Stimulated activated CD4-positive, alpha-beta T cell treated with anti-CD3 and anti-CD28 coated beads, TNF-alpha, amount 100 ng/mL, for 1 hour (primary cell): ENCODE measurements at places on chromosomes 1 and 21.

- no peak for DNase-seq
These were observed 39.1 kb downstream of the CLIC6 start for GRCh38 chr21:34707876-34708325.

- DNase-seq: no peak
These were observed 1.4 kb downstream of the SH3BGRL3 start for GRCh38 chr1:26281091-26281958.

GRCh38 chr1:211975152-211975941 is 60.0 kb downstream of the INTS7 start:
- DNase-seq: no peak

DNA sequence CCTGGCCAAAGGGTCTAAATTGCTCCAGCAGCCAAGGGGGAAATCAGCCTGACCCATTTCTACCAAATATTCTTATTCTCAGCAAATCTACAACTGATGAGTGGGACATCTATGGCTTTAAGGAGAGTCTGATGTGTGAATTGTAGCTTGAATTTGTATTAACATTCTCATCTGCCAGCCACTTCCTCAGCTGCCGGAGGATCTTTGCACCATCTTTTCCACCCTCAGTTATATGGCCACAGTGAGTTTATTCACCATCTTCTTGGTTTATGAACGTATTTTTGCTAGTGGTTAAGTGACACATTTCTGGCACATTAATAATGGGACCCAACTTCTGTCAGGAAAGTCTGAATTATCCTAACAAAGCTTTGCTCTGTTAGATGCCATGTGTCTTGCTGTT is 69.6 kb downstream of the COLGALT2 start:
- no peak for DNase-seq

DNA sequence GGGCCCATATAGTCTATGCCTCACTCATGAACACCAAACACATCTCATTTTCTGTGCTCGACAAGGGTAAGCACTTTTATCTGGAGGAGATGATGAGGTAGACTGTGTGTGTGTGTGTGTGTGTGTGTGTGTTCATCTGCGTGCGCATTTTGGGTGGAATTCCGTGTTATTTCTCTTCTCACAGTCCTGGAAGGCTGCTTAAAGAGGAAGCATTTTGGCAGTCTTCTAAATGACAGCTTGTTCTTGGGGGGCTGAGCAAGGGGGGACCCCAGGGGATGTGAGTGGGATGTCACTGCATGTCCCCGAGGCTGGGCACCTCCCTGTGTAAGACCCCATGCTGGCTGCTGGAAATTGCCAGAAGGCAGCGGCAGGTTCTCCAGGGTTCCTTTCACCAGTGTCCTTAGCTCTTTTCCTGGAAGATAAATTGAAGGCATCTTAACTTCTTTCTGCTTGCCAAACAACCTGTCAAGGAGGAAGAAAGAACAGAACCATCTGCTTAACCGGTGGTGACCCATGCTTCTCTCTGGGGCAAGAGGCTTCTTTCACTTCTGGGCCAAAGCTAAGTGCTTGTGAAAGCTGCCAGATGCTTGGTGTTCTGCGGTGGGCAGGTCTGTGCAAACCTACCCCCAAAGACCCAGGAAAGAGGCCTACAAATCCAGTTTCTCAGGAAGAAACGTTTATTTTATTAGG is 9.9 kb upstream of the RD3 start:
- no peak for DNase-seq

DNA sequence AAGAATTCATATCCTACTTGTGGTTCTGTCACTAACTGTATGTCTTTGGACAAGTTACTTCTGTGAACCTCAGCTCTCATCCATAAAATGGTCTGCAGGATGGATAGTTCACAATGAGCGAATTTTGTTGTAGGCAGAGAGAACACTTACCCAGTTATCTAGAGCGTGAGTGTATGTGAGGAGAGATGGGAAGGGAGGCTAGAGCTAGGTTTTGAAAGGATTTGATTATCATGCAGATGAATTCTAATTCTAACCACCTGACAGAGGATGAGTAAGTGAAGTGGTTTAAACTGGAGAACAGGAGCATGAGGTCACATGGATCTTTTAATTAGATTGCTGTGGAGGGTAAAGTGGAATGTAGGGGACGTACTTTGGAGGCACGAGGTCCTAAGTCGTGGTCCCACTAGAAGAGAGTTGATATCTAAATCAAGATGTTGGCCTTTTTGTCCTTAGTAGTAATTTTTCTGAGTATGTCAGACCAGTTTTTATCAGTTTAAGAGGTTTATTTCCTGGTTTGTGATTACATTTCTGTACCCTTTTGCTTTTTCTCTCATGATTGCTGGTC is 5.0 kb downstream of the SUCO start:
- DNase-seq: no peak

DNA sequence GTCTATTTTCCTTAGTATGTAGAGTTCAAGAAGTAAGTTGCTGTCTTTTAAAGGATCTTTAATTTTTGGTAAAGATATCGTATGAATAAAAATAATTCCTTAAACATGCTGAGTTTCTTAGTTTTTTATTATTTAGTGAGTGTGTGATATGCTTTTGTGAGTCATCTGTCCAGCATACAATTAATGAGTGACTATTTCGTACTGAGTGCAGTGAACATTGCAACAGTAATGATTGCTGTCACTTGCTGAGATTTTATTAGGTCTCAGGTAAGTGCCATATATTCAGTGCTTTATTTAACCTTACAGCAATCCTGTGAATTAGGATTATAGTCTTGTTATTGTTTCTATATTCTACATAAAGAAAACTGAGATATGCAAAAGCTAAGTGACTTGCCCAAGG is 22.6 kb downstream of the MIGA1 start:
- DNase-seq: no peak

DNA sequence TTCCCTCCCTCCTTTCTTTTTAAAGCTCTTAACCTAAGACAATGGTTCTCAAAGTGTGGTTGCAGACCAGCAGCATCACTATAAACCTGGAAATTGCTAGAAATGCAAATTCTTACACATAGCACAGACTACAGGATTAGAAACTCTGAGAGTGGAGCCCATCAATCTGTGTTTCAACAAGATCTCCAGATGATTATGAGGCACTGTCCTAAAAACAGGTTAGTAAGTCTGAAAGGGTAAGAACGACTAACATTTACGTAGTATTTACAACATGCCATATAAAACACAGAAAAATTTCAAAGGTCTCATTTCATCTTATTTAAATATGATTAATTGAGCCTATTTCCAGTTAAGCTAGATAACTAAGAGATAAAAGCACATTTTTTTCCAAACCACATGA is 138.8 kb downstream of the COP1 start:
- DNase-seq: no peak

- no peak for DNase-seq
These were observed 83.9 kb upstream of the EDEM3 start for GRCh38 chr1:184838504-184838951.

DNA sequence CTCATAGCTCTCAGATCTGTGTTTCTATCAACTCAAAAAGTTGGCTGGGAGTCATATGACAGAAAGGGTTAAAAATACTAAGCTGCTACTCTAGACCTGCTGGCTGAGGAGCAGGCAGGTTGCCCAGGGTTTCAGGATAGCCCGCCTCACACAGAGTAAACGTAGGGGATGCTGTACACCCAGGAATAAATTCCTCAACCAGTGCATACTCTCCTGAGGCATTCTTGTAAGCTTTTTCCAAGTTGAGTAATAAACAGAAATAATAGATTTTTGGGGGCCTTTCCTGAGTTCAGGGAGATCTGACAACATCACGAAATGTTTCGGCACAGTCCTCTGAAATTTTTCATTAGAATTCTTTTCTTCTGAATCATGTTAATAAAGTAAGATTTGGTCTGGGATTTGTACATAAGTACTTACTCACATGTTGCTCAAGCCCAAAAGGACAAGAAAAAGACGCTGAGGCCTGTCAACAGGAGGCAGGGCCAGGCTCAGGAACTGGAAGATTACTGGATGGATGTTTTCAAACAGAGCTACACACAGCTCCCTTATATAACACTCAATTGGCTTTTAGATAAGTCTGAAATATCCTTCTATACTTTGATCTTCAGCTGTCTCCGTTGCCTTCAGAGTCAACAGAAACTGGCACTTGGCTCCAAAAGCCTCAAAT is 41.0 kb downstream of the TGFBR3 start:
- no peak for DNase-seq

DNA sequence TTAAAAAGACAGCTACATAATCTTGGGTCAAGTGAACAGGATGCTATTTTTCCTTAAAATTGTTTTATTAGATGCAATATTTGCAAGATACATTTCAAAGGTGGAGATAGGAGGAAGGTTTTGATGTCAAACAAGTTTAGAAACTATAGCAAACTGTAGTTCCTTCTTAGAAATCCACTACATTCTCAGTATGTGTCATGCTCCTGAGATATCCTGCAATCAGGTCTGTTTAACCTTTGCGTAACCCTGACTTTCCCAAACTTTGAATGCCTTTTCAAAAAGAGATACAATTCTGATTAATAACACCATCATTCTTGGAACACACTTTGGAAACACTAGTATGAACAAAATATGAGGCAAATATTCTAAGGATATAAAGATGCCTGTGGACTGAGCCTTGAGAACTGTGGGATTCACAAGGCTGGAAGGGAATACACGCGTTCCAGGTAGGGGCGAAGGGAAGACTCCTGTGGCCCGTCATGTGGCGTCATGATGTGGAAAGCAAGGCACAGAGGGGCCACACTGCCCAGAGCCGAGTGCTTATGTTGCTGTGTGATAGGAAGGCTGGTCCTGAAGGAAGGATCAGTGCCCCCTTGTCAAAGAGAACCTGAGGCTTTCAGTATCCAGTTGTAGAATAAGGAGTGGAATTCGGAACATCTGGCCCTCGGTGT is 19.6 kb upstream of the TARBP1 start:
- DNase-seq: no peak

DNA sequence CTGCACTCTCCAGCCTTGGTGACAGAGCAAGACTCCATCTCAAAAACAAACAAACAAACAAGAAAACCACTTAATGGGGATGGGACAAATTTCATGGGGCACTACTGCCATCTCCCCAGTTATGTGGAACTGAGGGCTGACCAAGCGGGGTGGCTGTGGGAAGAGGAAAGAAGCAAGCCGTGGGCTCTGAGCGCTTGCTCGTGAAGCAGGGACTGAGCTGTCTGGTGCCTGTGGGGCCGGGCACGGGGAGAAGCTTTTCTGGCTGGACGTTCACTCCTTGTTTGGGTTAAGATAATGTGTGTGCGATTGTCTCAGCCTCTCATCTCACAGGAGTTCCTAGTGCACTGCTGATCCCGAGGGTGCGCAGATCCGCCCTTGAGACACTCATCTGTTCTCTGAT is 22.0 kb upstream of the KIF26B start:
- no peak for DNase-seq

DNA sequence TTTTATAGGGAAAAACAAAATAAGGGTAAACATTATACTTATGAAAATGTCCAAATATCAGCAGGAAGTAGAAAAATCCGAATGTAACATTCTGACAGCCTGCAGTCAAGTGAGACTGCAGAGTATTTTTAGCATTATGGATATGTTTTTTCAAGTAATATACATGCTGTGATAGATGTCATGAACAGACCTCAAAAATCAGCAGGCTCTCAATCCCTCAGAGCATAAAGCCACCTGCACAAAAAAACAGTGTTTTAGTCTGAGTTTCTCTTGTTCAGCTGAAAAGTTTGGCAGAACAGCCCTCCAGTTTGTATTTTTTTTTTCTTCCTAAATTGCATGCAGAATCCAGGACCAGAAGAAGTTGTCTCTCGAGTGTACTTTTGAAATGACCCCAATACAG is 219.1 kb upstream of the FMN2 start:
- no peak for DNase-seq

- no peak for DNase-seq
These were observed 107.7 kb downstream of the MAB21L3 start for GRCh38 chr1:116218922-116219321.

DNA sequence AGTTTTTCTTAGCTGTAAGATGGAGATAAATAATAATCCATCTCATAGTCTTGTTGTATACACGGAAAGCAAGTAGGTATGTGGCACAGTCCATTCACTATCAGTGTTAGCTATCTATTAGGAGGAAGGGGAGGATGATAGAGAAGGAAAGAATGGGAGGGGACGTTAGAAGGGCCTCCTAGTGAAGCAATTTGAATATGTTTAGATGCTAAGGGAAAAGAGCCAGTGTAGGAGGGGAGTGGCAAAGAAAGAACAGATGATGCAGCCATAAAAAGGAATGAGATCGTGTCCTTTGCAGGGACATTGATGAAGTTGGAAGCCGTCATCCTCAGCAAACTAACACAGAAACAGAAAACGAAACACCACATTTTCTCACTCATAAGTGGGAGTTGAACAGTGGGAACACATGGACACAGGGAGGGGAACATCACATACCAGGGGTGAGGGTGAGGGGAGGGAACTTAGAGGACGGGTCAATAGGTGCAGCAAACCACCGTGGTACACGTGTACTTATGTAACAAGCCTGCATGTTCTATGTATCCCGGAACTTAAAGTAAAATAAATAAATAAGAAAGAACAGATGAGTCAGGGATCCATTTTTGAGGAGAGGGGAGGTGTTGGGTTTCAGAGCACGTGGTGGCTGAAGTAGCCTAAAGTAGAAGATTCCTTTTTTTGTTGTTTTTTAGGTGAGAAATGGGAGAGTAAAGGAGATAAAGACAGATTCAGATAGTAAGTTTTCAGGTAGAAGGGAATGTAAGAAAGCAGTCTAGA is 124.1 kb downstream of the POU2F1 start:
- DNase-seq: no peak

- DNase-seq: no peak
These were observed 1.4 kb downstream of the ESRRG start for GRCh38 chr1:216721863-216722262.

GRCh38 chr1:22729912-22730311 is 19.3 kb downstream of the EPHB2 start:
- DNase-seq: no peak

DNA sequence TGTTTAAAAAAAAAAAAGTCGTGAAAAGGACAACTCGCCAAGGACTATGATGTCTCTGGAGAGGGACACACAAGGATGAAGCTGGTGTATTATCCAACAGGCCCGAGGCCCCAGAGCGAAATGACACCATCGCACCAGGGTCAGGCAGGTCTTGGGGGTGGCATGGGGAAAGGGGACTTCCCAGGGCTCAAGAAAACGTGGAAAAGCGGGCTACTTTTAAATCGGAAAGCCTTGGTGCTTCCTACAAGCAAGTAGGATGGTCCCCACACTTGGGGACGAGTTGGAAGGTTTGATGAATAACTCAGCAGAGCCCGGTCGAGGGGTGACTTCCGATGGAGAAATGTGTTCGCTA is 505 bp upstream of the GNPAT start:
- no peak for DNase-seq

- DNase-seq: peak; percentile 49
These were observed 53.4 kb downstream of the TOMM20 start for GRCh38 chr1:235075048-235075776.

- no peak for DNase-seq
These were observed 10.6 kb downstream of the PPP1R15B start for GRCh38 chr1:204400882-204401510.

- DNase-seq: no peak
These were observed 61.4 kb upstream of the DYNLT5 start for GRCh38 chr1:66690666-66691381.
